ENCODE measurements at places on chromosomes 3 and 15.

GRCh38 chr3:180295811-180296210 lies 259.1 kb upstream of the PEX5L start:
- DNase-seq = no peak

GRCh38 chr3:126424039-126424717 lies 29.5 kb downstream of the CFAP100 start:
- no peak for DNase-seq

DNA sequence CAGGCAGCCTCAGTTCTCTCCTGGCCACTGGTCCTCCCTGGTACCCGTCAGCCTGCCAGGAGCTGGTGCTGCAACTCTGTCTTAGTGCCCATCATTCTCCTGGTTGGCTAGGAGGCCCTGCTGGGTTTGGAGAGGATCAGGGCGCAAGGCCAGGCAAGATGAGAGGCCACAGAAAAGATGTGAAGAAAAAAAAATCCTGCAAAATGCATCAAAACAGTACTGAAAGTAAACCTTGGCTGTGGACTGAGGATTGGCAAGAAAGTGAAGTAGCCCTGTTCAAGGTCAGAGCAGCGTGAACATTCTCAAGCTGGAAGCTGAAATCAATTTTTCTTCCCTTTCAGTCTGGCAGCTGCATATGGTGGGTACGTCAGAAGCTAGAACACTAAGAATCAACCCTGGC lies 74.2 kb downstream of the GTF2E1 start:
- no peak for DNase-seq

DNA sequence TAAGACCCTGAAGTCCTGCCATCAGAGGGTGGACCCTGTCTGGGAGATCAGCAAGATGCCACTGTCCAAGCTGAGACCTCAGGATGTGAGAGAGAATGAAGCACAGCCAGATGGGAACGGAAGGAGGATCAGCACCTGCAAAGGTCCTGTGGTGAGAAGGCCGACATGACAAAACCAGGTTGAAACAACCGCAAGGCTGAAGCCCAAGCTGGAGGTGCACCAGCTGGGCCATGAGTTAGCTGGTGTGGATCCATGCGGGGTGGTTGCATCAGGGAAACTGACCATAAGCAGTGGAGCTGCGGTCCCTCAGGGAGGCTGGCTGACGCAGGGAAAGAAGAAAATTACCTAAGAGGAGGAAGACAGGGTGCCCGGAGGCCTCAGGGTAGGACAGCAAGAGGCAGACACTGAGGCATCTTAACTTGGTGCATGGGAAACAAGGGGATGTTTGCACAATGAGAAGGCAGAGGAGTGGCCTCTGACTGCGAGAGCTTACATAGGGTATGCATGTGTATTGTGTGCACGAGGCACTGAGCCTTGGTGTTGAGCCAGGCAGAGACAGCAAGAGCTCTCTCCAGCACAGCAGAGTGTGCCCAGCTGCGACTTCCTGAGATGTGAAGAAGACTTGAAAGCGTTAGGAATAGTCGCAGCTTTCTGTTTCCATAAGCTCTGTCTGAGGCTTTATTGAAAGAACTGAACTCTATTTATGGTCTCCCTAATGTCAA lies 497.7 kb downstream of the OCA2 start:
- no peak for DNase-seq

- DNase-seq = peak; percentile 47
These were observed 2.2 kb upstream of the HES1 start for GRCh38 chr3:194133661-194134230.

DNA sequence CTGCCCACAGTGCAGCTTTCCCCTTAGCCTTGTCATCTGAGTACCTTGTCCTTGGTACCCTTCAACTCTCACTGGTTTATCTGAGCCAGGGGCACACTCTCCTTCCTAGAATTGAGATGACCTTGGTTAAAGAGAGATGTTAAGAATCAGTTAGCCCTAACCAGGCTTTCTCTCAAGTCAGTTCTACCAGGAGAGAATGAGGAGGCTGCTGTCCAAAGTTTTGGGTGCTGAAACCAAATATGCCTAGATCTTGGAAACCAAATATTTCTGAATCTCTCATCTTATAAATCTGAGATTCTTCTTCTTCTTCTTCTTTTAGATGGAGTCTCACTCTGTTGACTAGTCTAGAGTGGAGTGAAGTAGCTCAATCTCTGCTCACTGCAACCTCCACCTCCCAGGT lies 12.0 kb upstream of the CTXND1 start:
- DNase-seq = no peak

GRCh38 chr3:126781889-126782491 lies 78.0 kb downstream of the CHCHD6 start:
- DNase-seq = peak; percentile 90

DNA sequence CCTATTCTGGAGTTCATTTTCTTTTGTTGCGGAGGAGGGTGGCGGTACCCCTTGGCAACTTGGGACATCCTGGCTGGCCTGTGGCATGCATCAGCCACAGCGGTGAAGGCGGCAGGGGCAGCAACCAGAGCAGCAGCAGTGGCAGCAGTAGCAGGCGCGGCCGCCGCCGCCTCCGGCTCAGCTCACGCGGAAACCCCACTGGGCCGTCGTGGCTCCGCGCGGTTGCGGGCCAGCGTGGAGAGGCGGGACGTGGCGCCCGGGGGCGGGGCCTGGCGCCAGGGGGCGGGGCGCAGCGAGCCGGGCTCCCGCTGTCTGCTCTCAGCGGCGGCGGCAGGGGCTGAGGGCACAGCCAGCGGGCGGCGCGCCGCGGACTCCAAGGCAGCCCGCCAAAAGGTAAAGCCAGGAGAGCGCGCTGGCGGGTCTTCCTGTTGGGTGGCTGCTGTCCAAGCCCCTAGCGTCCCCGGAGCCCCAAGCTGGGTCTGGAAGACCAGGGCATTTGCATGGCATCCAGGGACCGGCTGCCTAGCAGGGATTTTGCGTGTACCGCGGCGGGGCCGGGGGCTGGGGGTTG lies 334.4 kb upstream of the THRB start:
- peak; percentile 4 for DNase-seq

DNA sequence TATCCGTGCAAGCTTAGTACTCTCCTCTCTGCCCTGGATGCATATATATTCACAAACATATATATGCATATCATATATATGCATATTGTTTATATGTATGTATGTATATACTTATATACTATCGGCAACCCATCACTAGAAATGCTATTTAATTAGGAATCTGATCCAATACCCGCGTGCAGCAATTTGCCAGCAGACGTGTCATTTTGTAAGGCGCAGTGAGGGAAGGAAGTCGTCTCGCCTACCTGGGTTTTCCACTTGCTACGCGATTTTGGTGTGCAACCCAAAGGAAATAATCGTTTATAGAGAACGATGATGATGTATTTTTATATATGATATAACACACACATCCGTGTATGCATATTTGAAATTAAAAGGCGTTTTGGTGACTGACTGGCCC lies 5.6 kb upstream of the FEZF2 start:
- no peak for DNase-seq

- DNase-seq = peak; percentile 48
These were observed 156.2 kb downstream of the NLGN1 start for GRCh38 chr3:173553635-173554280.
